ENCODE measurements at places on chromosomes 3 and 15.

GRCh38 chr3:171967137-171967783 lies 72.1 kb upstream of the FNDC3B start:
- DNase-seq: peak; percentile 82

DNA sequence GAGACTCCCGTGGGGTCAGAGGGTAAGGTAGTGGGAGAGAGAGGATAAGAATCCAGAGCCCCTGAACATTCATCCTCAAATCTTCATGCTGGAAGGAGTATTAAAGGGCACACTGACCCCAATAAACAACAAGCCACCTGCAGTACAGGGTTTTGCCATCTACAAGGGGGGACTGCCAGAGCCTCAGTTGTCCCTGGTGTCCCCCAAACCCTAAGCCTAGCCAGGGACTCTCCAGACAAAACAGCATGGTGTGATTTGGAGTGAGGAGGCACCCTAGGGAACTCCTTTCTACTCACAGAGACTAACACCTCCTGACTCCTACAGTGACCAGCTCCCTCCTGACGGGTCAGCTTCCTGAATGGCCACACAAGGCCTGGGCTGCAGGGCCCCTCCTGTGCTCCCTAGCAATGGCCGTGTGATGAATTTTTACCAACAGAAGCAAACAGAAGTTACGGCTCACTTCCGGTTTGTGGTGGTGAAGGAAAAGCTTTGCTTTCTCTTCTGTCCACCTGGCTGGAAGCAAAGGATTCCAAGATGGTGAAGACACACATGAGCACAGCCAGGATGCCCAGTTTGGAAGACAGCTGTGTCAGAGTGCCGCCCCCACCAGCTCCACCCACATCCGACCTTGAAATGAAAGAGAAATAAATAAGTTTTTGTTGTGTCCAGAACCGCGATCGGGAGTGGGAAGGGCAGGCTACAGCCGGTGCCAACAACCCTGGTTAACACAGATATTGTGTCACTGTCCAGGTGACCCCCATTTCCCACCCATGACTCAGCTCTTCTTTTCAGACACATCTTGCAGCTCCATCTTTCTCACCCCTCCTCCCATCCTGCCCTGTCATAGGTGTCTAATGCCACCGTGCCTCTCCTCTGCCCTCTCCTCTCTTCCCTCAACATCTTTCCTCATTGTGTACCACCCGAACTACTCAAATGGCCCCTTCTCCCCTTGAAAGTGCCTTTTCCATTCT lies 69.6 kb upstream of the ATP13A3 start:
- DNase-seq: peak; percentile 24

GRCh38 chr3:105686278-105686897 lies 182.4 kb downstream of the CBLB start:
- DNase-seq: peak; percentile 31

DNA sequence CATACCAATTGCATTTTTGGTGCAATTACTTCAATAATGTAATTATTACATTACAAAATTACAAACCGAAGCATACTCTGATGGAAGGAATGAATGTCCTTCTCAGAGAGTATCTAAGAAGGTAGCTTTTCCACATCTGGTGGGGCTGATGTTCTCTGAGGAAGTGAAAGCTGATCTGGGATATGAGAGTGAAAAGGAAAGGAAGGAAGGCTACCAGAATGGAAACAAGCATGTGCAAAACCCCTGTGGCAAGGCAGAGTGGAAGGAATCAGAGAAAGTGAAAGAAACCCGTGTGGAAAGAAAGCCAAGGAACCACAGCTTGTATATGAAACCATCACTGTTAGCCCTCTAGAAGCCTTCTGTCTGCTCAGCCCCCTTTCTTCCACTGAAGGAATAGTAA lies 35.3 kb upstream of the GOLGA8A start:
- no peak for DNase-seq

GRCh38 chr15:29825227-29825626 lies 3.0 kb upstream of the TJP1 start:
- no peak for DNase-seq

GRCh38 chr15:58383876-58384275 lies 47.9 kb upstream of the LIPC start:
- DNase-seq: no peak

DNA sequence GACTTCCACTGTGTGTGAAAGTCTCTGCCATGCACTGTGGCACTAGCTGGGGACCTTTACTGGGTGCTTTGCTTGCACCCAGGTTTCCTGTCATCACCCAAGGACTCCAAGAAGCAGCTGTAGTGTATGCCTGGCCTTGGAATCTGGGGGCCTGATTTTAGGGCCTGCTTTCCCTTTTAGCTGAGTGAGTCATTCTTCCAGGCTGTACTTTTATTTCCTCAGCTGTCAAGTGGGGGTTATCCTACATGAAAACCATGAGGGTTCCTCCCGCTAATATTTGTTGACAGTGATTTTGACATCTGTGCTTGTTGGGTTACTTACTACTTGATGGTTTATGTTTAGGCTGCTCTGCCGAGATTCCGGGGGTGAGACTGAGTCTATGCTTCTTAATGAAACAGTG lies 18.5 kb downstream of the GORASP1 start:
- no peak for DNase-seq

DNA sequence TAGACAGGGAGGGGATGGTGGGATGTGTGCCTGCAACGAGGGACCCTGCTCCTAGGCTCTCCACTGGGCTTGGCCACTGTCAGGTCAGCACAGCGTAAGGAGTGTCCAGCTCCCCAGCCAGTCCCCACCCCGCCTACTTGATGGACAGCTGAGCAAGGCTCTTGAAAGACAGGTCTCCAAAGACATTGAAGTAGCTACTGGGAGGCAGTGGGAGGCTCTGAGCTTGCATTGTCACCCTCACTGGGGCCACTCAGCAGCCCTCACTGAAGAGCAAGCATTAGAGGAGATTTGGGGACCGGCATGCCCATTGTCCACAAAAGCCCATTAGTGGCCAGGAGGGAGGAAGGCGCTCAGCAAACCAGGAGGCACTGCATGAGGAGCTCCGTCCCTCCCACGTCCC lies 146.5 kb downstream of the MEGF11 start:
- no peak for DNase-seq

- DNase-seq: no peak
Measured at GRCh38 chr3:184631472-184631861, 69.9 kb downstream of the EPHB3 start.

- DNase-seq: peak; percentile 73
Measured at GRCh38 chr3:58025837-58026569, 17.8 kb downstream of the FLNB start.

GRCh38 chr15:27166917-27167316 lies 195.9 kb downstream of the GABRG3 start:
- no peak for DNase-seq

GRCh38 chr3:195209083-195209846 lies 61.7 kb downstream of the XXYLT1 start:
- no peak for DNase-seq

GRCh38 chr3:197482001-197482400 lies 73.8 kb downstream of the BDH1 start:
- DNase-seq: no peak

GRCh38 chr3:29764041-29764440 lies 483.2 kb downstream of the RBMS3 start:
- no peak for DNase-seq

DNA sequence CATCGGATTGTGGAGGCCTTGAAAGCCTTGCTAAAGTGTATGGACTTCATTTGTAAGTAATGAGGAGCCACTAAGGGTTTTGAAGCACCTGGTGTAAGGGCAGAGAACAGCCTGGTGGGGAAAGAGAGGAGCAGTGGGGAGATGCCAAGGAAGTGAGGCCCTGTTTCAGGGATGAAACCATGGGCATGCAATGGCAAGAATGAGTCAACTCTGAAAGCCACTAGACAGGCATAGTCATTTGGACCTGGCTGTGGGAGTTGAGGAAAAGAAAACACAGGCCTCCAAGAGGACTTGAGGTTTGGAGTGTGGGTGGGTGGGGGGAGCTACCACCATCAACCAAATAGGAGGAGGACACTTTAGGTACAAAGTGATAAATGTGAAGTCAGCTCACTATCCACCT lies 7.6 kb downstream of the XCR1 start:
- DNase-seq: peak; percentile 24

- no peak for DNase-seq
Measured at GRCh38 chr3:37712421-37712820, 149.3 kb upstream of the CTDSPL start.

GRCh38 chr3:9838856-9839255 lies 5.0 kb downstream of the RPUSD3 start:
- DNase-seq: no peak

DNA sequence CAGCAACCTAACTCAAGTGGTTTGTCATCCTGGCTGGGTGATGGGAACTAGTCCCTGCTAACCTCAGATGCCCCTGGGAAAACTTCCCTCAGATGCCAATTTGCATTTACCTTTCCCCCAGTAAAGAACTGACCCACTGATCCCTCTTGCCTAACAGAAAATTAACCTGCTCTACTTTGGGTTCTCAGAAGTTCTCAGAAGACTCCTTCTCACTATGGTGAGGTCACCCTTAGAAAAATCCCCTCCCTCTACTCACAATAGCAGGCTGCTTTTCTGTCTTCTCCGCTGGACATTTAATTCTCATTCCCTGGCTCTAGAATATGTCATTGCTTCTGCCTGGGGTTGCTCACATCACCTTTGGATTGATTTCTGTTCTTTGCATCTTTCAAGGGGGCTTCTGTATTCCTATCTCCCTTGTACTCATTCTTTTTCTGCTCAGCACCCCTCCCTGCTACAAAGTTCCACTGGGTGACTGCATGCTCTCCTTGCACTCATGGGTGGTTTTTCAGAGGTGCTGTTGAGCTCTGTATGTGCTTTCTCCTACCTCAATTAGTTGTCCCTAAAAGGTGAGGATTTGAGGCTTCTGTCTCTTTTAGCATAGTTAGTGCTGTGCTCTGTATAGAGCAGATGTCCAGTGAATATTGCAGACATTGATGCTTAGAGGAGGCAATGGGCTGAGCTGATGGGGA lies 869 bp downstream of the PLA1A start:
- peak; percentile 4 for DNase-seq

- peak; percentile 36 for DNase-seq
Measured at GRCh38 chr3:58536501-58537411, at the start of gene ACOX2. Gene ACOX2 (minus strand): TSS chr3:58537190. CDS start chr3:58535106, 2,084 bp downstream.

- peak; percentile 76 for DNase-seq
Measured at GRCh38 chr3:190131329-190131728, 10.6 kb upstream of the P3H2 start.

DNA sequence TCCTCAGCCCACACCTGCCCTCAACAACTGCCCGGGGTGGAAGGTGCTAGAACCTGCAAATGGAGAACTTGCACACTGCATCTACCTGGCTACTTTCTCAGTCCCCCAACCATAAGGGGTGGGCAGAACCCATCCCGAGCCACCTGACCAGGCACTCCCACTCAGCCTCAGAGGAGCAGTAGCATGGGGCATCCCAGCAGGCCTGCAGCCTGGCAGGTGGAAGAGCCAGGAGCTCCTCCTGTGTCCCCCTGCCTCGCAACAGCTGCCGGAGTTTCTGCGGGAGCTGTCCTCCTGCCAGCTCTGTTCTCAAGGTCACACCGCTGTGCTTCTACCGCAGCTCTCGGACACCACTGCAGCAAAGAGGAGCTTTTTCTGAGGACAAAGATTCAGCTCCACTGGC lies 27.5 kb downstream of the RAB6B start:
- DNase-seq: no peak

DNA sequence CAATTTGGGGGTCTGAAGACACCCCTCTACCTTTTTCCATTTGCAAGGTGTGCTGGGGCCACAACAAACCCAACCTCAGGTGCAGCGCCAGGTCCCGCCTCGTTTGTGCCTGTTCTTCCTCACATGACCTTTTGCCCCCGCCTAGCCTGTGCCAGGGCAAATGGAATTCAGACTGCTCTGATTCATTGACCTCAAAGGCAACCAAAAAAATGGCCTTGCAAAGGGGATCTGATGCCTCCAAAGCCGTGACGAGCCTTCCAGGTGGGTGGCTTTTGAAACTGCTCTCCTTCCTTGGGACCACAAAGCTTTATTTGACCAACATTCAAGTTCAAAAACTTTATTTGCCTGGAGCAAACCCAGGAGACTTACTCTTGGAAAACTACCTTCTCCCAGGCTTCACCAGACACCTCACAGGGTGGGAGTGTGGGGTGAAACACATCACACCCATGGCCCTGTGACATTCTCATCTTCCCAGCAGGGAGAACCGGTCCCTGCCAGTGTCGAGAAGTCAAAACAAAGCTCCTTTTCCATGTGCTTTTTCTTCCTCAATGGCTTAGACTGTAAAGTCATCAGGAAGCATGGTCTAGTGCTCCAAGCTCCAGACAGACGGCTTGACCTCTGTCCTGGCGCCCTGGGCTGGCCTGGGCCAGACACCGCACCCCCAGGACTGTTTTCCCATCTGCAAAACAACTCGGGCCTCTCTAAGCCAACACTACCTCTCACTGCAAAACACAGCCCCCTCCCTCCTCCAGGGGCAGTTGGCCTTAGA lies 103.9 kb upstream of the HES1 start:
- DNase-seq: peak; percentile 90

GRCh38 chr3:183298701-183299153 lies 45.7 kb downstream of the B3GNT5 start:
- peak; percentile 76 for DNase-seq

DNA sequence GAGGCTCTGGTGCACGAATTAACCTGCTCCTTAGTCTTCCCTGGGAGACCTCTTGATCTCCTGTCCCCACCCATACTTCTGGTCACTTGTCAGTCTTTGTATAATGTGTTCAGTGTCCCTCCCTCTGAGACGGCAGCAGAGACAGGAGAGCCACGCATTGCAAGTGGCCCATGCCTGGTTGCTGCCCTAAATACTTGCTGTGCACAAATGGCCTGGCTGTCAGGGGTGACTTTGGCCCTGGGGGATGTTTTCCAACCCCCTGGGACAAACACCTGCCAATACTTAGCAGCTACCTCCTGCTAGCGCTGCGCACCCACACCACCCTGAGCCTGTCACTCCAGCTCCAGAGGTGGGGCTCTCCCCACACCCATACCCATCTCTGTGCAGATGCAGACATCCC lies 17.2 kb downstream of the KLF13 start:
- no peak for DNase-seq

DNA sequence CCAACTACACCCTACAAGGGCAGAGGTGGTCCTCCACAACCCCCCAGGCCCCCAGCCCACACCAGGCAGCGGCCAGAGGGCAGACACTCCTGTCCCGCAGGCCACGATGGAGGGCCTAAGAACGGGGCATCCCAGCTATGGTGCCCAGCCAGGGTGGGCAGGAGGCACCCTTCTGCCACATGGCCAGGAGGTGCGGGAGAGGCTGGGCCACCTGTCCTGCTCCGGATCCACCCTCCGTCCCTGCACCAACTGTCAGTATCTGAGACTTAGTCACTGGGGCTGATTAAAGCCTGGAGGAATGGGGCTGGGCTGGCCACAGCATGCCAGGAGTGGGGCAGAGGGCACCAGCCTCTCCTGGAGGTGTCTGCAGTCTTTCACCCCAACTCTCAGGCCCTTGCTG lies 37.9 kb downstream of the TNK2 start:
- DNase-seq: peak; percentile 71

- peak; percentile 66 for DNase-seq
Measured at GRCh38 chr15:44670087-44670950, 6.9 kb upstream of the SPG11 start.

DNA sequence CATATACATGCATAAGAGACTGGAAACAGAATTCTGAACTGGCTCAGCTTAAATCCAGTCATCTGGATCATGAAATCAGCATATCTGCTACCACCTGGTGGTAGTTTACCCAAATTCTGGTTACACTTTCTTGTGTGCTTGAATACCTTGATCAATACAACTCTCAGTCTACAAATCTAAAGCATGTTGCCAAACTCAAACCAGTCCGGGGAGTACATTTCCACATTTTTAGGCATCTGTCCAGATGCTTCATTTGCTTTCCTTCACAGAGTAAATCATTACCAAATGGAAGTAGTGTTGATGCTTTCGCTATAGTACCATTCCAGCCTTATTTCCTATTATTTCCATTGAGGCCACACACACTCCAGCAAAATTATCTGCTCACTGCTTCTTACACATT lies 126.4 kb downstream of the P2RY1 start:
- DNase-seq: peak; percentile 29

- DNase-seq: peak; percentile 64
Measured at GRCh38 chr15:52728899-52729298, 49.7 kb upstream of the ATOSA start.

Data from kidney tubule cell (primary cell).